ENCODE measurements at places on chromosomes 11 and 22.

DNA sequence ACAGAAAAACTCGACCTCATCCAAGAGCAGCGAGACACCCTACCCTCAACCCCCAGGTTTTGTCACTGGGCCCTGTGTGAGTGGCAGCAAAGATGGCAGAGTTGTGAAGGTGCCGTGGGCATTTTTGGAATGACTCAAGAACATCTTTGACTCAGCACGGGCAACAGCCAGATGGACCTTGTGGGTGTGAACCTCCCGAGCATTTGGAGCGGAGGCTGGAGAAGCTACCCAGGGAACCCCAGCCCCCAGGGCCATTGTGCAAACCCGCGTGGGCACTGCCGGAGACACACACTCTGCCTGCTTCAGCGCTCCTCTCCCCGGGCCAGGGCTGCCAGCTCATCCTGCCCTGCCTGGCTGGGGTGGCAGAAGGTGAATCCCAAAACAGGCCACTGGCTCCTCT, 66.1 kb downstream of the PANX1 start:
- no peak for DNase-seq

- no peak for DNase-seq
Observed at GRCh38 chr11:115167456-115167855, 336.8 kb downstream of the CADM1 start.

DNA sequence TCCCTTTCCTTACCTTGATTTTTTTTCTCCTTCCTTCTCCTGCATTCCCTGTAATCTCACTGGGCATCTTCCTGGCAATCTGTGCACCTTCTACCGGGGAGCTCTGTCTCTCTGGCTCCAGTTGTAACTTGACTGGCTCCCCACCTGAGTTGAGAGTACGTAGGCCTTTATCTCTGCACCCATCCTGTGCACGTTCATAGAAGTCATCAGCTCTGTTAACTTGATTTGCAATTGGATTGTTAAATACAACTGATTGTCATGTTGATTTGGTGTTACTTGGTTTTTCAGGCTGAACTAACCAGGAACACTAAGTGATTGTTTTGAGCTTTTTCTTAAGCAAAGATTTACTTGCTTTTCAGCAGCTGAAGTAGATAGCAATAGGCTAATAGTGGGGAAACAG, 11.8 kb downstream of the SWAP70 start:
- DNase-seq = no peak

DNA sequence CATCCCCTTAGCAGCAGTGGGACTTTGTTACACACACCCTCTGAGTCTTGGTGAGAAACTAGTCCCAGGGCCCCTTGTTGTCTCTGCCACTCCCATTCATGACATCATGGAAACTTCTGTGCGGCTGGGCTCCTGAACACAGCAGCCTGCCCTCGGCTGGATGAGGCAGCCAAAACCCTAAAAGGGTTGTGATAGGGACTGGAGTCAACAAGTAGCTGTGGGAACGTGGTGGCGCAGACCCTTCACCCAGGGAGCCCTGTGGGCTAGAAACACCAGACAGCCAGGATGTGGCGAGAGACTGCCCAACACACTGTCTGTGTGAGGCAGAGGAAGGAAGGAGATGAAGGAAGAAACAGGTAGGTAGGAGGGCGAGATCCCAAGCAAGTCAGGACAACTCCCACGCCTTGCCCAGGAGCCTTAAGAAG, 3.9 kb downstream of the CD3D start:
- DNase-seq = no peak

DNA sequence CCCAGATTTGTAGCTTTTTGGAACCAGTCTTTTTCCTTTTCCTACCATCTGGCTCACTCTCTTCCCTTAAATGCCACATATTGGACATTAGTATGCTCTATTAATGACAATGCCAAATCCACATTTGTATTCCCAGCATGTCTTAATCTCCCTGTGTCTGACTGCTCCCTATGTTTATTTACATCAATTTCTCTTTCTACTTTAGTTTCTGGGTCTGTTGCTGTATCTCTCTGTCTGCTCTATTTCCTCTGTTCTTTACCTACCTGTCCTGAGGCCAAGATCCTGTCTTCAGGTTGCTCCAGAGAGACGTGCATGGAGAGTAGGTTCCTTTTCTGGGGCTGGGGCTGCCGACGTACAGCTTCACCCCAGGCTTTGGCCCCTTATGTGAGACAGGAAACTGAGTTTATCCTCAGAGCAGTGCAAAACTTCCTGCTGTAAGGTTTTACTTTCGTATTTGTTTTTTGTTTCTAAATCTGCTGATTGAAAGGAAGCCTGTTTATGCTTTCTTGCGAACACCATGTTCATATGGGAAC, 25.6 kb downstream of the OR2AG2 start:
- DNase-seq = no peak

DNA sequence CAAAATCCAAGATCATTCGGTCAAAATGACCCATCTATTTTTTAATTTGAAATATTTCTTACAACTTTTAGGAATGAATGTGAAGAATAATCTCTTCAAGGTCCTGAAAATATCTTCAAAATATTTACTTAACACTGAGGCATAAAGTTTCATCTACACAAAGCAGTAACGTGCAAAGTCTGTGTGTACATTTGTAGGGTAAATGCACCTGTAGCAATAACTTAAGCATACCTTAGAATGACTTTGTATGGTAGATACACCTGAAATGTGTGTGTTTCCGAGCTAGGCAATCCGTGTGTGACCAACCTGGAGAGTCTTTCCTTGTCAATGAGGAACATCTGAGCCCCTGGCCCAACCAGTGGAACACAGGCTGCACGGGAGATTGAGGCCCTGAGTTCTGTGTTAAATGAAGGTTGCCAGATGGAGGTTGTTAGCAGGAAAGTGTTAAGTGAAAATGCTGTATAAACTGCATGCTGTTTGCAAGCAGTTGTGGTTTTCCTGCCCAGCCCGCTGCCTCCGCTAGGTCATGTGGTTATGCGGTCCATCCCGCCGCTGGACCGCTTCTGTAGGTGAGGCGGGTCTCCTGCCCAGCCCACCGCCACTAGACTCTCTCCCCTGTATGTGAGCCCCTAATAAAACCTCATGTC, 7.6 kb upstream of the CTR9 start:
- no peak for DNase-seq

DNA sequence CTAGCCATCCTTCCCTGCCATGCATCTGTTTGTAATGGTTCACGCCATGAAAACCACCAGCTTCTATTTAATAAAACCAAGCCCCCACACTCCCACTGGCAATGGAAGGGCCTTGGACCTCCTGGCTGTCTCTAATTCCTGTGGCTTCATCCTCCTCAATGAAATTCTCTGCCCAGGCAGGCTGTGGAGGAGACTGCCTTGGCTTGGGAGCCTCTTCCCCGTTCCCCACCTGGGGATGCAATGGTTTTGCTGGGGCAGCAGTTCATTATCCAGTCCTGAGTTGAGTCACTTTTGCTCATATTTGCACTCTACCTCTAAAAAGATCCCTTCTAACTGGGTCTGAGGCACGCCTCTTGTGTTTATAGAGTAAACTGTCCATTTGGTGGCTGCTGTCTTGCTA, 515.8 kb downstream of the NTM start:
- no peak for DNase-seq

- no peak for DNase-seq
Observed at GRCh38 chr11:130426837-130427341, 1.5 kb downstream of the ADAMTS8 start.

- no peak for DNase-seq
Observed at GRCh38 chr22:39212721-39213376, 31.9 kb downstream of the PDGFB start.

DNA sequence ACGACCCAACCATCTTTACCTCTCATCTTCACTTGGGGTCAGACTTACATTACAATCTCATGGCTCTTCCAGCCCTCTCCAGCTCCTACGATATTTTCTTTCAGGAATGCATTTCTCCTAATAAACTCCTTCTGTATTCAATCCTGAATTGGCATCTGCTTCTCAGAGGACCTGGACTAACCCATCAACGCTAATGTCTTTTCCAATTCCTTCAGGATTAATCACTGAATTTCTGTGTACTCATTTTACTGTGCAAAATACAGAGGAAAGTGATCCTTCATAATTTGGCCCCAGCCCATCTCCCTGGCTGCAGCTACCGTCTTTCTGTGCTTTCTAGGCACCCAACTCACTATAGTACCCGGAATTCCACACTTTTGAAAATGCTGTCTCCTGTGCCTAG, 239.2 kb downstream of the METTL15 start:
- no peak for DNase-seq

Data from cortex of kidney (tissue), 1 donor.